ENCODE measurements at places on chromosomes 3 and 15.

GRCh38 chr15:62934236-62934971 is 108.1 kb upstream of the TPM1 start:
- no peak for DNase-seq

- DNase-seq, result no peak
These were observed 15.4 kb downstream of the DPH3 start for GRCh38 chr3:16249336-16249735.

DNA sequence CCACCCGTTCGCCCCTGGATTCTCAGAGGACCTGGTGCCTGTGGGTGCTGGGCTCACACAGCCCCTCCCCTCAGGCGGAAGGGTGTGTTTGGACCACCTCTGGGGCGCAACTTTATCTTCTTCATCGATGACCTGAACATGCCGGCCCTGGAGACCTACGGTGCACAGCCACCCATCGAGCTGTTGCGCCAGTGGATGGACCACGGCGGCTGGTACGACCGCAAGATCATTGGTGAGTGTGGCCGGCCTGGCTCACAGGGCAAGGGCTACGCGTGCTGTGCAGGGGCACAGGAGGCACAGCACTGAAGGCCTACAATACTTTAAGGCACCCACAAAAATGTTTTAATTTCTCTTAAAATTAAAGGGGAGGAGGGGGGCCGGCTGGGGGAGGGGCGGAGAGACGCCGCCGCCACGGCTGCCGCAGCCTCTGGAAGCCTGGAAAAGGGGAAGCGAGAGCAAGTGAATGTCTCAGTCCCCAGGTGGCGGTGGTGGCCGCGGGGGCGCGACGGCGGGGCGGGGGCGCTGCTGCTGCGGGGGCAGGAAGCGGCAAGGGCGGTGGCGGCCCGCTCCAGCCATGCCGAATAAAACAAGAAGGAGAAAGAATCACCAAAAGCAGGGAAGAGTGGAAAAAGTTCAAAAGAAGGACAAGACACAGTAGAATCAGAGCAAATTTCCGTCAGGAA is 56.8 kb downstream of the DNAH1 start:
- DNase-seq, result no peak

GRCh38 chr3:55292360-55292759 is 194.7 kb downstream of the WNT5A start:
- no peak for DNase-seq

DNA sequence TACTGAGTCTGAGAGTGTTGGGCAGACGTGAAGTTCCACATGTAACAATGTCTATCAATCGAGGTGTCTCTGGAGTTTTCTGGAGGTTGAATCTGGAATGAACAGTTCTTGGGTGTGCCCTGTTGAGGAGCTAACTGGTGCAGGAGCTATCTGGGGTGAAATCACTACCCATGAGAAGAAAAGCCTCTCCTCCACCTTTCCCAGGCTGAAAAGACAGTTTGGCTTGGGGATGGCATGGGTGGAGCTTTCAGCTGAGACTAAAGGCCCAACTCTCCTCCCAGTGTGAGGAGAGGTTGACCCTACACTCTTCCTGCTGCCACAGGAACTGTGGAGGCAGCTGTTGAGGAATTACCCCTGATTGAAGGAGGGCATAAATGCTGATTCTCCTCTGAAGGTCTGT is 54.4 kb upstream of the LRRFIP2 start:
- no peak for DNase-seq

DNA sequence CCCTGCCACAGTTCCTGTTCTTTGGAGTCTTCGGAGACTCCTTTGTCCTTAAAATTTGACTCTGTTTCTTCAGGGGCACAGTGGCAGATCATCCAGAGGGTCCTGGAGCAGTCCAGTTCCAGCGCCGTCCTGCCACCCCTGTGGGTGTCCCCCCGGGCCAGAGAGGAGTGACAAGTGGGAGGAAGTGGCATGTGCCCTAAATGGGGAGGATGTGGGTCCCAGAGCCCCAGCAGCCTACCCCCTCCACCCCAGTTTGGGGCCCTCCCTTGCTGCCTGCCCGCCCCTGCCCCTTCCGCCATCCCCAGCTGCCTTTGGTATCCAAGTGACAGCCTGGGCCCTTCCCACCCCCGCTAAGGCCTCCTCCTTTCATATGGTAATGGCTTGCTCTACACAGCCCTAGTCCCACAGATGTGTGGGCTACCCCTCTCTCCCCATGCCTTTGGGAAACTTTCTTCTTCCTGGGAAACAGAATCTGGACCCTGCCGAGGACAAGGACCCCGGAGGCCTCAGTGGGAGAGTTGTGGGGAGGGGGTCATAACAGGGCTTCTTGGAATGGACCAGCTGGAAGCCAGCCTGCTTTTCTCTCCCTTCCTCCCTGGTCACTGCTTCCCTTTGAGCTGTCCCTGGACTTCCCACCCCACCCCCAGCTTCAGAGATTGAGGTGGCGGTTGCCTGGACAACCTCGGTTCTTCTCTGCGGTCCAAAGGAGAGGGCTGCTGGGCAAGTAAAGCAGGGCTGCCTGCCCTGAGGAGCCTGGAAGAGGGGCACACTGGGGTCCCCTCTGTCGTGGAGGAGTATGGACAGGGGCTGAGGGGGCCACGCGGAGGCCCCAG is 43.2 kb downstream of the KLHL25 start:
- no peak for DNase-seq

GRCh38 chr3:158220575-158220974 is 110.7 kb downstream of the RSRC1 start:
- no peak for DNase-seq

- no peak for DNase-seq
These were observed 120.3 kb upstream of the TJP1 start for GRCh38 chr15:29942548-29942947.

DNA sequence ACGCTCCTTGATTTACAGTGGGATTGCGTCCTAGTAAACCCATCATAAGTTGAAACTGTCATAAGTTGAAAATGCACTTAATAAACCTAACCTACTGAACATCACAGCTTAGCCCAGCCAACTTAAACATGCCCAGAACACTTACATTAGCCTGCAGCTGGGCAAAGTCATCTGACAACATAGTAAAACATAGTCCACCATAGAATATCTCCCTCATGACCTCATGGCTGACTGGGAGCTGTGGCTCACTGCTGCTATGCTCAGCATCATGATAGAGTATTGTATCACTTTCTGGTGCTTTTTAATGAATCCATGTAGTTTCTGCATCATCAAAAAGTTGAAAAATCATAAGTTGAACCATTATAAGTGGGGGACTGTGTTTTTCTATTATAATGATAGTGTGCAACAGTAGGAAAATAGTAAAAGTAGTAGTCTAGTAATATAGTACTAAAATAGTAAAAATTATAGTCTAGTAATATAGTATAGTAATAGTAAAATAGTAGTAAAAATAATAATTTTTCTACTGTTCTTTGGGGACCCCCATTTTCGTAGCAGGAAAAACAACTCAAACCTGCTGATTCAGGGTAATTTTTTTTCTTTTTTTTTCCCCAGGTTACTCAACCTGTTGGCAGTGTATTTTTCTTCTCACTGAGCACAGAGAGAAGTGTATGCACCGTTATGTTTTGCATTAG is 233.5 kb downstream of the MYRIP start:
- no peak for DNase-seq

DNA sequence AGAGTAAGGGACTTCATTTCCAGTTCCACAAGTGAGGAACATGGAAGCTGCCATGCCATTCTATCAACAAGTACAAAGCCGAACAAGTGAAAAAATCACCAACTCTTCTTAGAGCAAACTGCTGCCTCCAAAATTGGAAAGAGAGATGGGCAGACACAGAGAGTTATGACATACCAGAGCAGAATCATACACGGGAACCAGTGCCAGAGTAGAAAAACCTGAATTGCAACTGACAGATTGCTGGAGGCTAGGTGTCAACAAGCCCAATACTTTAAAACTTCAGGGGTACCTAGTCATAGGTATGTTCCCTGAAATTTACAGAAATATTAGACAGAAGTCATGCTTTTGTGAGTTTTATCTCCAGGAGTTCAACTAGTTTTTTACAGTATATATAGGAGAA is 62.0 kb downstream of the TTBK2 start:
- no peak for DNase-seq

- no peak for DNase-seq
These were observed 19.0 kb downstream of the ADAMTS9 start for GRCh38 chr3:64668582-64669510.

Data from stimulated activated CD4-positive, alpha-beta T cell treated with anti-CD3 and anti-CD28 coated beads, Interleukin-12 subunit alpha, Interleukin-12 subunit beta, amount 100 ng/mL, for 24 hours (primary cell).